ENCODE measurements at places on chromosomes 5 and 9. TPM values are rescaled to one million over a fixed set of nuclear protein-coding genes. Genes with fewer than 3 reads are reported as not detected.

ZBTB26 gene
- total RNA-seq = 8.7 TPM

FTMT gene
- not detected for total RNA-seq

PITX1 gene
- total RNA-seq = 117 TPM

GALNT12 gene
- total RNA-seq = 3.9 TPM

ALDH1A1 gene
- 104 TPM for total RNA-seq
